MG63 (cell line): ENCODE measurements at places on chromosomes 3 and 15. TPM values are rescaled to one million over a fixed set of nuclear protein-coding genes. Genes with fewer than 3 reads are reported as not detected.

RFC4 gene
- total RNA-seq, result 51.6 and 65.3 TPM in 2 replicates

UQCC5 gene
- total RNA-seq, result 0.20 TPM in 1 of 2 replicates, not detected in the other

PIGX gene
- total RNA-seq, result 47.7 and 58.7 TPM in 2 replicates

SEMA3F gene
- total RNA-seq, result 11.7 and 22.9 TPM in 2 replicates

IMPG2 gene
- under 0.01 and 0.89 TPM in 2 replicates for total RNA-seq

ARNT2 gene
- total RNA-seq, result 7.2 and 7.4 TPM in 2 replicates

C3orf62 gene
- 1.4 and 2.7 TPM in 2 replicates for total RNA-seq

BLM gene
- total RNA-seq, result 11.3 and 26.4 TPM in 2 replicates

PRR20G gene
- not detected in 2 replicates for total RNA-seq

CLDN16 gene
- not detected in 2 replicates for total RNA-seq

TERC gene
- total RNA-seq, result 149 and 154 TPM in 2 replicates

CATSPER2 gene
- 0.46 and 0.52 TPM in 2 replicates for total RNA-seq

FBLN2 gene
- total RNA-seq, result 33.6 and 59.9 TPM in 2 replicates

ANKRD63 gene
- not detected in 2 replicates for total RNA-seq

STAB1 gene
- total RNA-seq, result not detected in 2 replicates

GRIP2 gene
- not detected in 2 replicates for total RNA-seq

HRG gene
- not detected in 2 replicates for total RNA-seq

FBXW12 gene
- total RNA-seq, result not detected in 2 replicates

CAPN7 gene
- 9.6 and 11.2 TPM in 2 replicates for total RNA-seq

GXYLT2 gene
- 0.81 and 0.89 TPM in 2 replicates for total RNA-seq

RBSN gene
- total RNA-seq, result 10.4 and 13.3 TPM in 2 replicates

MESP2 gene
- 1.8 TPM in 1 of 2 replicates, not detected in the other for total RNA-seq

GFM1 gene
- total RNA-seq, result 60.3 and 98.4 TPM in 2 replicates

C3orf33 gene
- 5.1 and 11.5 TPM in 2 replicates for total RNA-seq

CPNE9 gene
- total RNA-seq, result not detected in 2 replicates
